Motor neuron (in vitro differentiated cells): ENCODE measurements at places on chromosomes 5 and 9. TPM values are rescaled to one million over a fixed set of nuclear protein-coding genes. Genes with fewer than 3 reads are reported as not detected.

The NPR3 gene
- 0.22 and 1.5 TPM in 2 replicates for total RNA-seq

DNA sequence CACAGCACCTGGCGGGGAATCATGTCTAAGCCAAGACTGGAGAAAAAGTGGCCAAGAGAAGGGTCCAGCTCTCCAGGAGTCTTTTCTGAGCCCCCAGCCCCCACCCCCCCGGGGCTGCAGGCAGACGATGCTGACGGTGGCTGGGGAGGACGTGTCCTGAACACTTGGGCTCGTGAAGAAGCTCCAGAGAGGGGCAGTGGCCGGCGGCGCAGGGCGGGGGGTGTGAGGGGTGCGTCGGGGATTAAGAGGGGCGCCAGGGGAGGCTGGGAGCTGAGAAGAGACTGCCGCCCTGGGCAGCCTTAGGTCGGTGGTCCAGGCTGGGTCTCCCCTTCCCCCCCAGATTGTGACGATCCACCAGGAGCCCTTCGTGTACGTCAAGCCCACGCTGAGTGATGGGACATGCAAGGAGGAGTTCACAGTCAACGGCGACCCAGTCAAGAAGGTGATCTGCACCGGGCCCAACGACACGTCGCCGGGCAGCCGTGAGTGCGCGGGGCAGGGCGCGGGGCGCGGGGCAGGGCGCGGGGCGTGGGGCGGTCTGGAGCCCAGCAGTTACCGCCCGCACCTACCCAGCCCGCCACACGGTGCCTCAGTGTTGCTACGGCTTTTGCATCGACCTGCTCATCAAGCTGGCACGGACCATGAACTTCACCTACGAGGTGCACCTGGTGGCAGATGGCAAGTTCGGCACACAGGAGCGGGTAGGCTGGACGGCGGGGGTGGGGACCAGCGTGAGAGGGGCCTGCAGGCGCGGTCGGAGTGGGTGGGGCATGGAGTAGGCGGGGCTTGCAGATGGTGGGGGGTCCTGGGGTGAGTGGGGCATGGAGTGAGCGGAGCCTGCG is 8.9 kb downstream of the LRRC26 start:
- ATAC-seq: no peak

DNA sequence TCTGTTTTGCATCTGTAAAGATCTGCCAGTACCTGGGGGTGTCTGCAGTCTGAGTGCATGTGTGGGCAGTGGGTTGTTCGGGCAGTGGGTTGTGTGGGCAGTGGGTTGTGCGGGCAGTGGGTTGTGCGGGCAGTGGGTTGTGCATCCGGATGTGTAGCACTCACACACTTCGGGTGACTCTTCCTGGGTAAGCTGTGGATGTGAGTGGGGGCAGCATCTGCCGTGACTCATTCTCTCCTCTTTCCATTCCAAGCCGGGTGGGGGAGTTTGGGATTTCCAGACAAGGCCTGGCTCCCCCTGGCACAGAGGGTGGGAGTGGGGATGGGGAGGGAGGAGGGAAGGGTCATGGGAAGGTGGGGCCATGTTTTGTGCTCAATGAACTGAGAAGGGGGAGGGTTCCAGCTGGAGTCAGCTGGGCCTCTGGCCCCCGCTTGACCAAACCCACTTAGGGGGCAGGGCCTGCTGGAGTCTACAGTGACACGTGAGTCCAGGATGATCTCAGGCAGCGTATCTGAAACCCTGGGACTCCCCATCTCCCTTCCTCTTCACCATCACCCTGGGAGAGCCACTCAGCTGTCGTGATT is 8.3 kb downstream of the CRB2 start:
- no peak for ATAC-seq

GRCh38 chr5:81837667-81838306 is 86.9 kb upstream of the SSBP2 start:
- ATAC-seq: no peak

GRCh38 chr9:115517335-115518075 is 399.5 kb upstream of the TNC start:
- no peak for ATAC-seq
